ENCODE measurements at places on chromosomes 2 and 18. TPM values are rescaled to one million over a fixed set of nuclear protein-coding genes. Genes with fewer than 3 reads are reported as not detected.

GRCh38 chr2:180319586-180320405 is 312.7 kb upstream of the CWC22 start:
- DNase-seq: peak; percentile 69

- peak; percentile 63 for DNase-seq
Measured at GRCh38 chr2:197515315-197515738, 539 bp upstream of the MOB4 start.

DNA sequence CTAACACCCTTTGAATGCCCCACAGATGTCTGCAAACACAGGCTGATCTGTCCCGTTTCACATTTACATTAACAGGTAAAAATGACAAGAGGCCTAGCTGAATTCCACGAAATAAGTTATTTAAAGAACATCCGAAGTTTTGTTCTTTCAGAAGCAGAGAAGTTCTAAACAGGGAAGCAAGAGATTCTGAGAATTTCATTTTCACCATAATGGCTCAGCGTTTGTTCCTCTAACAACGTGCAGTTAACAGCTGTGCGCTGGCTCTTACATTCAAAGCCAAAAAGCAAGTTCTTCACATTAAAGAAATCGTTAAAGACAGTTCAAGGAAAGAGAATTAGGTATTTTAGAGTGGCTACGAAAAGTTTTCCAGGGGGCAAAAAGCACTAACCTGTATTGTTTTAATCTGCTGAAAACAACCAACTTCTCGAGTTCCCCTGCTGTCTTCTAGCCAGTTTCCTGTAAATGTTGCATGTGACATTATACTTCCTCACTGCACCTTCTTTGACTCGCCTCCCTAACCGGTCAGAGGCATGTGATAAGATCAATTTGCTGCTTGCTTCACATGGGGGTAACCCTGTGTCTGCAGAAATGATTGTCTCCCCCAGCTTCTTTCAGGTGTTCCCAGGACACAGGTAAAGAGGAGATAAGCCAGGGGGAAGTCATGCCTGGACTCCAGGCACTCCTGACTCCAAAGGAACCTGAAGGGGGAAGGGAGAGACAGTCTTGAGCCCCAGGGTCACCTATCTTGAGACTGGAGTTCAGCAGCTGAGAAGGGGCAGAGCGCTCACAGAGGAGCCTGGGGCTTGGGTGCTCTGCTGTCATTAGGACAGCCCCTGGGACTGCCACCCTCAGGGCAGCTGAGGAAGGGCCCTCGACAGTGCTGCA is 36.8 kb upstream of the WIPF1 start:
- no peak for DNase-seq

DNA sequence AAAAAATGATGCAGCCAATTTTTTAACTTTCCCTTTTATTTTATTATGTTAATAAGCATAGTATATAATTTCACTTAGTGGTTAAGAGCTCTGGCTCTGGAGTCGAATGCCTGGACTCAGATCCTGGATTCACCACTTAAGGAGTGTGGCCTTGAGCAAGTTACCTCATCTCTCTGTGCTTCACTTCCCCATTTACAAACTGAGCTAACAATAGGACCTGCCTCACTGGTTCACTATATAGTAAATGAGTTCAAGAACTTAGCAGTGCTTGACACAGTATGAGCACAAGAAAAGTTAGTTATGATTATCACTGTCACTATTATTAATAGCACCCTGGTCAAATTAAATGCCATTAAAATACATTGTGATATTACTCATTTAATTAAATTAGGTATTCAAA is 30.6 kb downstream of the SCN3A start:
- DNase-seq: no peak

GRCh38 chr2:176111846-176112374 is 4.7 kb upstream of the HOXD10 start:
- DNase-seq: no peak

- no peak for DNase-seq
Measured at GRCh38 chr2:230586328-230586982, 126.2 kb upstream of the CAB39 start.

PROM2 gene
- 0.83 TPM for total RNA-seq

PDCD1 gene
- 0.16 TPM for total RNA-seq

SULT1C3 gene
- not detected for total RNA-seq

GDF7 gene
- total RNA-seq: not detected
